ENCODE measurements at places on chromosomes 16 and 17. TPM values are rescaled to one million over a fixed set of nuclear protein-coding genes. Genes with fewer than 3 reads are reported as not detected.

DNA sequence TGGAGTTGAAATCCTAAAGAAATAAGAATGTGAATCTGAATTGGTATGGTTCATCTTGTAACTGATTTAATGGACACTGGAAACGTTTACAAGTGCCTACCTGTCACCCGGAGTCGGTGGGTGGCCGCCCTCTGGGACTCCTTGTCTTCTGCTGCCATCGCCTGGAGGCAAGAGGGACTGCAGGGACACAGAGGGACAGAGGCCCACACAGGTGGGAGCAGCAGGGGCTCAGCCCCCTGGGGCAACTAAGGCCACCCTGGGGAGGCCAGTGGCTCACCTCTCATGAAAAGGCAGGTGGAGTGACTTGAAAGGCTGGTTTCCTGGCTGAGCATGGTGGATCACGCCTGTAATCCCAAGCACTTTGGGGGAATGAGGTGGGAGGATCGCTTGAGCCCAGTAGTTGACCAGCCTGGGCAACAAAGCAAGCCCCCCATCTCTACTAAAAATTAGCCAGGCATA lies 23.2 kb downstream of the TMEM92 start:
- ATAC-seq = peak; percentile 95

- no peak for ATAC-seq
These were observed 97.8 kb downstream of the NXN start for GRCh38 chr17:881778-882177.

GRCh38 chr17:63564562-63564961 lies 14.3 kb downstream of the DCAF7 start:
- ATAC-seq = no peak

DNA sequence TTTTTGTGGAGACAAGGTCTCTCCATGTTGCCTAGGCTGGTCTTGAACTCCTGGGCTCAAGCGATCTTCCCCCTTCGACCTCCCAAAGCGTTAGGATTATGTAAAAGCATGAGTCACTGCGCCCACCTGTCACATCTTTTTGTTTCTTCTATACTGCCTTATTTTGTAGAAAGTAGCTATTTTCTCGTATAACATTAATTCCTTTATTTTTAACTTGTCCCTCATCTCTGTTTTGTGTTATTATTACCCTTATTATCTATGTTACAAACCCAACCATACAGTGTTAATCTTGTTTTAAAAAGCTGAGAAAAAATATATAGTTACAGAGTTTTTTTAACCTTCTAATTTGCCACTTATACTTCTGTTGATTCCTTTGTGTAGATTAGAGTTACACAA lies 1.4 kb upstream of the TXNDC11 start:
- ATAC-seq = no peak

DNA sequence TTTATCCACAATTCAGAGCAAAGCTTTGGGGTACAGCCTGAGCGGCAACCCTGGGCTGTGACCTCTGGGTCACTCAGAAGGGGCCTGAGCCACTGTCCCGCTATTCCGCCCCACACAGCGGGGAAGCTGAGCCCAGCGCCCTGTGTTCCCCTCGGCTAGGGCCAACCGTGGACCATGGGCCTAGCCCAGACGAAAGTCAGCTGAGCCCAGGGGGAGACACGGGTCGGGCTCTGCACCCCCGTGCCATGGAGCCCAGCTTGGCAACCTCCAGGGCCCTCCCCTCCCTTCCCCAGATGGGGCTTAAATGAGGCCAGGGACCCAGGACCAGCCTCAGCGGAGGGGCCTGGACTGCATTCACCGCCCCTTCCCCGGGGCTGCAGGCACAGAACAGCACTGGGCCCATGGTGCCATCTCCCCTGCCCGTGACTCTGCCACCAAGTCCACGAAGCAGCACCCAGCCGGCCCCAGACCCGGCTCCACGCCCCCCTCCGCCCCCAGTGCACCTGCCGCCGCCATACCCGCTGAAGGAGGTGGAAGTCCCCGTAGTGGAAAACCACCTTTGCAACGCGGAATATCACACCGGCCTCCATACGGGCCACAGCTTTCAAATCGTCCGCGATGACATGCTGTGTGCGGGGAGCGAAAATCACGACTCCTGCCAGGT lies 1.8 kb downstream of the TPSD1 start:
- ATAC-seq = no peak

DNA sequence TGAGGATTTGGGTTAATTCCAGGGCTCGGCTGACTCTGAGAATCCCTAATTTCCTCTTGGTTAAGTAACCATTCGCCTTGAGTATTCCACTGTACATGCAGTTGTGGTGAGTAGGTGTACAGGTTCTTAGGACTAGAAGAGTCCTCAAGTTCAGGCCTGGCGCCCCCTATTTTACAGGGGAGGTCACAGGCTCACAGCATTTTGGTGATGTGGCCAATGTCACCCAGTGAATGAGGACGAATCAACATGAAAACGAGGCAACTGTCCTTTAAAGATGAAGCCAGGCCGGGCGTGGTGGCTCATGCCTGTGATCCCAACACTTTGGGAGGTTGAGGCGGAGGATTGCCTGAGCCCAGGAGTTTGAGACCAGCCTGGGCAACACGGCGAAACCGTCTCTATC lies 55.4 kb downstream of the ABCC6 start:
- ATAC-seq = no peak

- no peak for ATAC-seq
These were observed 43.4 kb downstream of the ZNF18 start for GRCh38 chr17:11953924-11954323.

DNA sequence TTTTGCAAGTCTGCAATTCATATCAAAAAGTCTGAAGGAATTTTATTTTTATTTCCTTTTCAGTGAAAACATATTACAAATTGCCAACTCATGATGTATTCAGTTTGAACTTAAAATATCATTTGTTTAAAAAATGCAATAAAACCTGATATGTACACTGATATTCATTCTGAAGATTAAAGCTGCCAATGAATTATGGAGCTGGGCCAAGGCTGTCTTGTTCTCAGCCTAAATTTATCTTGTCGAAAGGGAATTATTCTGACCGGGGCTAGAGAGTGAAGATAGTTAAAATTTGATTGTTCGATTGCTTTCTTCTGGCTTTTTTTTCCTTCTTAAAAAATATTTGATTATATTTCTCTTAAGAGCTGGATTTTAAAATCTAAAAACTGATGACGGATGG lies 54.0 kb upstream of the RBFOX1 start:
- no peak for ATAC-seq

DNA sequence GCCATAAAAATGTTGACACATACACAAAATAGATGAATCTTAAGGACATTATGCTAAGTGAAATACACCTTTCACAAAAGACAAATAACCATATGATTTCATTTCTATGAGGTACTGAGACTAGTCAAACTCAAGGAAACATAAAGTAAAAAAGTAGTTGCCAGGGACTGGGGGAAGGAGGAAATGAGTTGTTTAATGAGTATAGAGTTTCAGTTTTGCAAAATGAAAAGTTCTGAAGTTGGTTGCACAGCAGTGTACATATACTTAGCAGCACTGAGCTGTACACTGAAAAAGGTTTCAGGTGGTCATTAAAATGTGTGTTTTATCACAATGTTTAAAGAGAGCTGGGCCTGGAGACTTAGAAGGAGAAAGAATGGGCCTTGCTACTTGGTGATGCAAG lies 4.7 kb upstream of the SLC13A2 start:
- ATAC-seq = peak; percentile 94

GRCh38 chr17:44785921-44786320 lies 27.1 kb downstream of the ADAM11 start:
- no peak for ATAC-seq

DNA sequence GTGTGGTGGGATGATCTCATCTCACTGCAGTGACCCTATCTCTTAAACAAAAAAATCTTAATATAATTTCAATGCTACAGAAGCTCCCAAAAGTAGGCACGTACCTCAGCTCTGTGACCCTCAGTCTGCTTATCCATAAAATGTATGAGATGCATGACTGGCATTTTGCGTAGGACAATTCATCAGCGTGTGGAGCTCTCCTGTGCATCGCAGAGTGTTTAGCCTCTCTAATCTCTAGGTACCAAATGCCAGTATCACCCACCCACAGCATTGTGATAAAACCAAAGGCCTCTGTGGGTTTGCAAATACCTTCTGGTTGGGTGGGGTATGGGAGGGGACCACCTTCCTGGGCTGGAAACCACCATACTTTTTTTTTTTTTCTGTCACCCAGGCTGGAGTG lies 19.0 kb upstream of the TUBG2 start:
- ATAC-seq = no peak

GRCh38 chr17:35057332-35057915 lies 6.1 kb downstream of the RFFL start:
- ATAC-seq = no peak

GRCh38 chr17:27324771-27325339 lies 30.9 kb downstream of the WSB1 start:
- no peak for ATAC-seq

- ATAC-seq = peak; percentile 38
These were observed 786 bp upstream of the CACNA1G start for GRCh38 chr17:50559674-50560184.

DNA sequence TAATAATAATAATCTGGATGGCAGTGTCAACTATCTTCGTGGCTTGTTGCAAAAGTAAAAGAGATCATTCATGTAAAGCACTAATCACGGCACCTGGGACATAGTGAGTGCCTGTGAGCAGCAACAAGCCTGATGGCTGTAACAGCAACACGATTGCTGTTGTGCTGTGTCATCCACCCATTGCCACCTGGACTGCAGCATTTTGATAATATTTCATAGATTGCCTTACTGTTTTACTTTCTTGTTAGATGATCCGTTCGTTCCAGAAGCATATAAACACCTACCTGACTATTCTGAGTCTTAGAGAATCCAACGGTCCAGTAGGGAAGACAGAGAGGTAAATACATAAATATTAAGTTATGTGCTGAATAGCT lies 3.1 kb upstream of the MRPS23 start:
- no peak for ATAC-seq

DNA sequence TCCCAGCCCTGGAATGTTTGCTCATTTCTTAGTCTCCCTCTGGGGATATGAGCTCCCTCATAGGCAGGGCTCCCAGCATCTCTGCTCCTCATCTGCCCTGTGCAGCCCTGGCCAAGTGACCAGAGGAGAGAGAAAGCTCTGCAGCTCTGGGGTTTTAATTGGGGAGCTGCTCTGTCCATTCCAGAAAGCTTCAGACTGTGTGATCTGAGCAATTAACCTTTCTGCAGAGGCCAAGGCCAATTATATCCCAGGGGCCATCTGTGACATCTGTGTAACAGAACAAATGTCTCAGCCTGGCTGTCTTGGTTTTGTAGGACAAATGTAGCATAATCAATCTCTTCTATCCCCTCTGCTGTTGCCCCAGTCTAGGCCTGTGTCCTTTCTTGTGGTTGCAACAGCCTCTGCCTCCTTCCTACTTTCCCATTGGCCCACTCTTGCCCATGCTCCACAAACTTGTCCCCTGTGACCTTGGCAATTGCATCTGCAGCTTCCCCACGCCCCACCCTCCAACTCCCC lies 156.0 kb downstream of the GSG1L start:
- no peak for ATAC-seq

GRCh38 chr17:58337600-58338453 lies 9.2 kb upstream of the TSPOAP1 start:
- ATAC-seq = peak; percentile 72

DNA sequence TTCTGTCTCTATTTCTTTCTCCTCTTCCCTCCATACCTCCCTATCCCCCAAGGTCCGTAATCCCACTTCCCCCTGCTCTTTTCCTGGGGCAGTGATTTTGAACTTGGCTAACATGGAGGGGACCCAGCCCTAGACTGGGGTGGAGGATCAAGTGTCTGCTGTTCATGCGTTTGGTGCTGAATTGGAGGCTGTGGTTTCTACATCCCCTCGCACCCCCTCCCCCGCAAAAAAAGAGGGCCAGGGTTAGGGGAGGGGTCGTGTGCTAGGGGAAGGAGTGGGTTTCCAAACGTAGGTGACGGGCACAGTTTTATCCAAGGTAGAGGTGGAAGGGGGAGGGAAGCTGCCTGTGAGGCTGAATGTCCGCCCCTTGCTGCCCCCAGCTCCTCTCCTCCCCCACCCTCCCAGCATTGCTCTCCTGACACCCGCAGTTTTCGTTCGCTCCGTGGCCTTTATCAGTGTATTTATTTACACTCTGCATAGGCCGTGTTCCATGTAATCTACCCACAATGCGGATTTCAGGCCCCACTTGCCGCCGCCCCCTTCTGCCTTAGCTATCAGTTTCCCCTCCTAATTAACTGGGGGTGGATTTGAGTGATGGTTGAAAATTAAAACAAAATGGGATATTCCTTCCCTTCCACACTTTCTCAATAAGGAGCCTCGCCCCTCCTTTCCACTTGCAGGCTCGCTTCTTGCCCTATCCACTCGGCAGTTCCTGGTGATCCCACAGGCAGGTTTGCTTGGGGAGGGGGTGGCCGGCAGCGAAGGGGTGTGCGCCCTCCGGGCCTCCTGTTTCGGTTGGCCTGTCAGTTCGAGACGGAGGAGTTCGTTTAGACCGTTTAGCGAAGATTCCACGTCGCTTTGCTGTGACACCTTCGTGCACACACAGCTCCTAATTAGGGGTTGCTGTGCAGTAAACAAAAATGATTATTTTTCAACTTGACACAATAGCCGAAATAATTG lies 2.0 kb downstream of the GNAO1 start:
- ATAC-seq = no peak

- ATAC-seq = no peak
These were observed 292.8 kb upstream of the PMFBP1 start for GRCh38 chr16:72464597-72465368.

GRCh38 chr16:28261942-28262341 lies 30.4 kb upstream of the SBK1 start:
- ATAC-seq = no peak

DNA sequence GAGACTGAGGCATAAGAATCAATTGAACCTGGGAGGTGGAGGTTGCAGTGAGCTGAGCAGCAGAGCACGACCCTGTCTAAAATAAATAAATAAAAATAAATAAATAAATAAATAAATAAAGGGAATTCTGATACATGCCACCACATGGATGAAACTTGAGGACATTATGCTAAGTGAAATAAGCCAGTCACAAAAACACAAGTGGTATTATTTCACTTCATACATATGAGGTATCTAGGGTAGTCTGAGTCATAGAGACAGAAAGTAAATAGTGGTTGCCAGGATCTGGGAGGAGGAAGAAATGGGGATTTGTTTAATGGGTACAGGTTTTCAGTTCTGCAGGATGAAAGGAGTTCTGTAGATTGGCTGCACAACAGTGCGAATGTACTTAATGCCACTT lies 16.3 kb downstream of the PIPOX start:
- peak; percentile 63 for ATAC-seq

DNA sequence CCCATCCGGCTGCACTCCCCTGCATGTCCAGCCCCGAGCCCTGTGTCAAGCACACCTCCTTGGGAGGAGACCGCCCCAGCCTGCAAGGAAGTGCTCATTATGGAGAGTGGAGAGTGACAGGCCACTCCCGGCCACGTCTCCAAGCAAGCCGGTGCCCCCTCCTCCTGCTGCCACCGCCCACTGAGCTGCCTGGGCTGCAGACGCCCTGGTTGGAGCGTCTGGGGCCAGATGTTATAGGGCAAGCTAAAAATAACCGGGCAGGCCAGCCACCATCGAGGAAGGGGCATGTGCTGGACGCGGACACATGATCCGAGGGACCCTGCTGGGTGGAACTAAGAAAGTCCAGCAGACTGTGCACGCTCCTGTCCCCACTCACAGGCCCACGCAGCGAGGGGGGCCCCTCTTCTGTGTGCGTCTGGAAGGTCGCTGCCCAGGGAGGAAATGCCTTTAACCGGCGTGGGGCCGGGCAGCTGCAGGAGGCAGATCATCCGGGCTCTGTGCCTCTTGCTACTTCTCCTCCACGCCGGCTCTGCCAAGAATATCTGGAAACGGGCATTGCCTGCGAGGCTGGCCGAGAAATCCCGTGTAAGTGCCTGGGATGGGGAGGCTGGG lies at the start of gene WFDC1:
Gene WFDC1 (plus strand): TSS at position 348 of the 612 bp plus-strand sequence. CDS start 94 bp downstream, at position 442.
- no peak for ATAC-seq

The EPN3 gene
- not detected for total RNA-seq

The BRICD5 gene
- total RNA-seq = 8.9 TPM

The HOXB13 gene
- total RNA-seq = not detected

The CLEC18A gene
- 1.7 TPM for total RNA-seq

The ZNF205 gene
- total RNA-seq = not detected

Data from activated T-helper 17 cell treated with anti-CD3 and anti-CD28 coated beads, Interleukin-2, amount 50 U/mL, for 72 hours (primary cell).